ENCODE measurements at places on chromosomes 5 and 9.

- DNase-seq, result peak; percentile 11
Measured at GRCh38 chr5:127564002-127564769, 46.7 kb downstream of the PRRC1 start.

DNA sequence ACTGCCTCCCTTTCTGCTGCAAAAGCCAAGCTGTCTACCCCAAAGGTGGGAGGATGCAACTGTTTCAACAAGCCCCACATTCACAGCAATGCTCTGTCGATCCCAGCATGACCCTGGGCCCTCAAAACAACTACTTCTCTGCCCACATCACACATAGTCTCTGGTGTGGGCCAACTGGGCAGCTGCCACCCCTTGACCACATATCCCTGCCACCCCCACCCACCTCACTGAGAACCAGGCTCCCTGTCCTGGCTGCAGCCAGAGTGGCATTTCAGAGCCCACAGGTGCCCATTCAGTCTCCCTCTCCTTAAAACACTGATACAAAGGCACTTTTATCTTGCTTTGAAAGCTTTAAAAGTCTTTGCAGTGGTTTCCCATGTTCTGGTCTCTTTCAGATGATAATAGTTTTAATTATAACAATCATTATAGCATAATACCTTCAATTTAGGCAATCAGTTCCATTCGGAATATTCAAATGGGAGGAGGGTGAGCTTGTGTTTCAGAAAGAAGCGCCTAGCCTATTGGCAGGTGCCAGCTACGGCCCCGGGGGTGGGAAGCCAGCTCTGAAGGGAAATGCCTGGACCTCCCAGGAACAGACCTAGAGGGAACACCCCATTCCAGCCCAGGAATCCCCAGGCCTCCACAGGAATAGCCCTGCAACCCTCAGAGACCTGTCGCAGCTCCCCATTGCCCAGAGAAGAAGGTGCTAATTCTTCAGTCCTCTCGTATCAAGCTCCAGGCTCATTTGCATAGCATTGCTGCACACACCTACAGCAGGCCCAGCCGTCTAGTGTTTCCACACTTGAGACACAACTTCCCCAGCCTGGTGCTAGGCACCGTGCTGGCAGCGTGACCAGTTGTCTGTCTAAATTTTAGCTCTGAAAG is 90.8 kb downstream of the C5orf15 start:
- DNase-seq, result no peak

DNA sequence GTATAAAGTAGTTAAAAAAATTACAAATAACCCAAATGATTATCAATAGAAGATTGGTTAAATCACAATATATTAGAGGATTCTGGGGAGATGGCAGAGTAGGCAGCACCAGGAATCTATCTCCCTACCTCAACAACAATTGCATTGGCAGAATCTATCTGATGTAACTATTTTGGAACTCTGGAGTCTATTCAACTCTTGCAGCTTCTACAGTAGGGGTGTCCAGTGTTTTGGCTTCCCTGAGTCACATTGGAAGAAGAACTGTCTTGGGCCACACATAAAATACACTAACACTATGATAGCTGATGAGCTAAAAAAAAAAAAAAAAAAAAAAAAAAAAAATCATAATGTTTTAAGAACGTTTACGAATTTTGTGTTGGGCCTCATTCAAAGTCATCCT is 29.2 kb upstream of the ECM2 start:
- peak; percentile 9 for DNase-seq

GRCh38 chr5:138488481-138488945 is 23.2 kb downstream of the EGR1 start:
- no peak for DNase-seq

GRCh38 chr5:131211669-131212068 is 40.9 kb downstream of the LYRM7 start:
- no peak for DNase-seq

- no peak for DNase-seq
Measured at GRCh38 chr9:120259100-120259499, 320.9 kb downstream of the CDK5RAP2 start.

DNA sequence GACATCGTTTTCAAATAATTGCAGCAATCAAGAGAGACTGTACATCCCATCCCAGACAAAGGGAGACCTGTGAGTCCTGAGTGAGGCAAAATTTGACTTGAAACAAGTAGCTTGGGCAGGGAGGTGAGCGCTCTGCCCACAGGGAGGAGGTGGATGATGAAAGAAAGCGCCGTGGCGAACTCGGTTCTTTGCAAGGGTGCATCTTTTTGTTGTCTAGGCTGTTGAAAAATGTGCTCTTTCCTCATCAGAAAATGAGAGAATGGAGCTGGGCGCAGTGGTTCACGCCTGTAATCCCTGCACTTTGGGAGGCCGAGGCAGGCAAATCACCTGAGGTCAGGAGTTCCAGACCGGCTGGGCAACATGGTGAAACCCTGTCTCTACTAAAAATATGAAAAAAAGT is 150.5 kb downstream of the GAPVD1 start:
- DNase-seq, result no peak

DNA sequence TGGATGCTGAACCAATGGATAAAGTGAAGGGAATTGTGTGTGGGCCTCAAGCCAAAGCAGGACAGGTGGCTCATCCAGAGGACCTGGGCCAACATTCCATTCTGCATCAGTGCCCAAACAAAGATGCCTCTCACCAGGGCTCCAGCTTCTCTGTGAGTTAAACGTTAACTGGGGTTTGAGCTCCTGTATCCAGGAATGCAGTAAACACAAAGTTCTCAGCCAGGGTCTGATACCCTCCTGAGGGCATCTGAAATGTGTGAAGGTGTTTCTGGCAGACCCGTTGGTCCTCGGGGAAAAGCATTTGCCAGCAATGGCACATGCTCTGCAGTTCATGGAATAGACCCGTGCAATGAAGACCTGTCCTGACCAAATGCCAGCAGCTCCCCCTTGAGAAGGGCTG is 33.9 kb upstream of the AOPEP start:
- DNase-seq, result no peak

DNA sequence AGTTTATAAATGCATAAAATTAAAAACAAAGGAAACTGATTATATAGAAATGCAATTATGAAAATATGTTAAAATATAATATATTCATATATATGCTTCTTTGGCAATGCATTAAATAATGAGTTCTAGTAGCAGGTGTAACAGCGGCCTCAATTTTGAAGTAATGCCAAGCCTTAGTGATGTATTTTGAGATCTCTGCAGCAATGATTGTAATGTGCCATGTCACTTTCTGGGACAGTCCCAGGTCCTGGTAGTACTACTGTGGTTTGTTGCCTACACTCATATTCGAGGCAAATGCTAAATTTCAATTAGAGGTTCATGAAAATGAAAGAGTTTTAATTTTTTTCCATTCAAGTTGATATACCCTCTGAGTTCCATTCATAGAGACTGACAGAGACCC is 75.8 kb upstream of the ORM1 start:
- no peak for DNase-seq

GRCh38 chr9:72661401-72662135 is 140.2 kb downstream of the TMC1 start:
- peak; percentile 18 for DNase-seq

DNA sequence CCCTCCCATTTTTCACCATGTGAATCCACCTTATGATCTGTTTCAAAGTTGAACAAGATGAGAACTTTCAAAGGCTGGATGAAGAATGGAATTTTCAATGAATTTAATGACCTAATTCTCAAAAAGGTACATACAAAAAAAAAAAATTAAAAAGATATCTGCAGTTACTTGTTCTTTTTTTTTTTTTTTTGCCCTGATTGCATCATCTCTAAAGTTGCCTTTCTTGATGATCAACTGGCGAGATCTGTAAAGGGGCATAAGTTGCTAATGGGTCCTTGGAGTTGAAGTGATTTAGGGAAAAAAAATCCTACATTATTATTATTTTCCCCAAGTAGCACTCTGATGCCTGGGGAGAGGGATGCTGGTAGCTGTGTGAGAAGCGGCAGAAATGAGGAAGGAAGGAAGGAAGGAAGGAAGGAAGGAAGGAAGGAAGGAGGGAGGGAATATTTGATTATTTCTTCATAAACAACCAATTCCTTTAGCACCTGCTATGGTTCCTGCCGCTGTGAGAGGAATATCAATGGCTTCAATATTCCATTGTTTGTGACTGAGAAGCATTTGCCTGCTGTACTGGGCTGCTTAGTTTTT is 48.8 kb upstream of the CD180 start:
- no peak for DNase-seq

- DNase-seq, result no peak
Measured at GRCh38 chr5:38846379-38847011, 683 bp downstream of the OSMR start.

DNA sequence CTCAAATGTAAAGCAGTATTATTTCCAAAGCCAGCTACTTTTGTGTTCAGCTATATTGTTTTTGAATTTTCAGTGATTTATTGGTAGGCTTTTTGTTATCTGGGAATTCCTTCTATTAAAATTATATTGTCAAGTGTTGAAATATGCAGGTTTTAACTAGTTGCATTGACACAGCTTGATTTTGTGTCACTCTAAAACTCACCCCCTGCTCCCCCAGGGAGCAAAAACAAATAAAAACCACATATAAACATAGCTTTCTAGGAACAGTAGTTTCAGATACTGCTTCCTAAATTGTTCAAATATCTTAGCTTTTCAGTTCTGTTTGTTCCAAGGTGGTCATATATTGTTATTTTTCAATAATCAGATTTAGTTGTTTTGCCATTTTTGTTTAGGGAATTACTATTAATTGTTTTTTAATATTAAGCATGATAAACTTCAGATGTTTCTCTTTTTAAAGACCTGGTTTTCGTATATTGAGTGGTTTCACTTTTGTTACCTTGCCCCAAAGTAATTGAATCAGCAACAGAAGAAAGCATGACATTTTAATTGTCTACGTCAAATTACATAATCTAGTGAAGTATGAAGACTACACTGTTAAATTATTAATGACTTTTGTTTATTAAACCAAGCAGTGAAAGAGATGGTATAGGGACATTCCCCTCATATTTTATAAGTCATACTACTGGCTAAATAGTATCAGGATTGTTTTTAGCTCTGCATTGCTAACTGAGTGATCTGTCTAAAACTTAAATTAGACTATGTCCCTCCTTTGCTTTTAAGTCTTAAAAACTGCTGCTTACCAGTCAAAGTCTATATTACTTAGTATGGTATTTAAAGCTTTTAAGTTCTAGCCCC is 43.4 kb downstream of the ERBIN start:
- no peak for DNase-seq

DNA sequence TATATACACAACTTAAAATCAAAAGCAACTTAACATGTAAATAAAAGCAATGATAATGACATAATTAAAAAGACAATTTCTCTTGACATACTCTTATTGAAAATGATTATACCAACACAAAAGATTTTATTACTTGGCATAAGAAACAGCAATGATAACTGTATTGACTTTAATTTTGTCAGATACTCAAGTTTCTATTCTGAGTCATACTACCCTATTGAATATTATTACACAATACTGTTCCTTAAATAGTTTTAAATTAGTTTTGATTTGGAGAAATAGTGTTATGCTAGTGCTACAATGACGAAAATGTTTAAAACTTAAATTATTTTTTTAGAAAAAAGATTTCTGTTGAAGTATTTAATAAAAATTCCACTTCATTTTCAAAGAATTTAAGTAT is 1319.3 kb upstream of the C9orf72 start:
- DNase-seq, result no peak

DNA sequence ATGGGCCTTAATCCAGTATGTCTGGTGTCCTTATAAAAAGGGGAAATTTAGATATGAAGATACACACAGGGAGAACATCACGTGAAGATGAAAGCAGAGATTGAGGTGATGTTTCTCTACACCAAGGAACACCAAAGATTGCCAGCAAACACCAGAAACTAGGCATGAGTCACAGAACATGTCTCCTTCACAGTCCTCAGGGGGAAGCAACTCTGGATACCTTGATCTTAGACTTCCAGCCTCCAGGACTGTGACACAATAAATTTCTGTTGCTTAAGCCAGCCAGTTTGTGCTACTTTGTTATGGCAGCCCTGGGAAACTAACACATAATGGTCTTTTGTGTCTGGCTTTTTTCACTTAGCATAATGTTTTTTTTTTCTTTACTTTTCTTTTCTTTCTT is 41.2 kb upstream of the STRBP start:
- DNase-seq, result no peak

DNA sequence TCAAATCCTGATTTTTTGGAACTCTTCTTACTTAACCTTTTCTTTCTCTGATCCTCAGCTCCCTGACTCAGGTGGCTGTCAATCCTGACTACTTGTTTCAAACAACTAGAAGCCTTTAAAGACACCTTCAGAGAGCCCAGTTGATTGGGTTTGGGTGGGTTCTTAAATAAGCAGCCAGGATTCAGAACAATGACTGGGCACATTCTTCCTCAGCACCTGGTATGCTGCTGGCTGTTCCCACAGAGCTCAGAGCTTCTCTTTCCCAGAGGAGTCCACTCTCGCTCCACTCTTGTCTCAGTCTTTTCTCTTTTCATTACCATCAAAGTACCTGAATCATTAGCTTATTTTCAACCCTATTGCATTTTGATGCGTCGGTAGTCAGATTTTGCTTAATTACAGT is 22.5 kb downstream of the PCSK5 start:
- DNase-seq, result no peak

- DNase-seq, result peak; percentile 14
Measured at GRCh38 chr9:13354733-13355132, 75.2 kb upstream of the MPDZ start.

GRCh38 chr5:107671742-107672210 is 1.0 kb upstream of the EFNA5 start:
- DNase-seq, result no peak

- DNase-seq, result no peak
Measured at GRCh38 chr5:150503977-150504620, 3.8 kb upstream of the NDST1 start.

DNA sequence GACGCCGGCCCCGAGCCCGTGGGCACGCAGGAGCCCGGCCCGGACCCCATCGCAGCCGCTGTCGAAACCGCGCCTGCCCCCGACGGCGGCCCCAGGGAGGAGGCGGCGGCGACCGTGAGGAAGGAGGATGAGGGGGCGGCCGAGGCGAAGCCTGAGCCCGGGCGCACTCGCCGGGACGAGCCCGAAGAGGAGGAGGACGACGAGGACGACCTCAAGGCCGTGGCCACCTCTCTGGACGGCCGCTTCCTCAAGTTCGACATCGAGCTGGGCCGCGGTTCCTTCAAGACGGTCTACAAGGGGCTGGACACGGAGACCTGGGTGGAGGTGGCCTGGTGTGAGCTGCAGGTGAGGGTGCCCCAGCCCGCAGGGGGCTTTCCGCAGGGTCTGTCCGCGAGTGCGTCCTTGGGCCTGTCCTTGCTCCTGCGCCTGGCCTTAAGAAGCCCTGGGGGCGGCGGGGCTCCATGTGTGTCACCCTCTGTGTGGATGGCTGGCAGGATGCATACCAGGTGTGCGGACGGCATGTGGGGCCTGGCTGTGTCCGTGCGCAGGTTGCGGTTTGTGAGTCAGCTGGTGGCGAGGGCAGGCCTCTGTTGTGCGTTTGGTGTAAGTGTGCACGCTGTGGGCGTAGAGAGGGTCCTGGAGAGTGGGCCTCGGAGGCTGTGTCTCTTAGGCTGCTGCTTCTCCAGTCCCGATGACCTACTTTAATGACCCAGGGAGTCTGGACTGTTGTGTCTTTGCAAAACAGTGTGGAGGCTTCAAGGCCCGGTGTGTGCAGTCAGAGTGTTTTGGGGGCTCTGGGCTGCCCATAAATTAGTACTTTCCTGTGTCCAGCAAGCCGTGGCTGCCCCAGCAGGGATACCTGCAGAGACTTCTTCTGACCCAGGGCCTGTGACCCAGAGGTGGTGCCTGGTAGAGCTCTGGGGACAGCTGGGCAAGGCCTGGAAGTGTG is 1.6 kb downstream of the WNK2 start:
- no peak for DNase-seq

- DNase-seq, result no peak
Measured at GRCh38 chr9:2800394-2801179, 43.3 kb downstream of the PUM3 start.

- DNase-seq, result no peak
Measured at GRCh38 chr5:158265346-158265745, 406.4 kb upstream of the CLINT1 start.

GRCh38 chr5:159106569-159107282 is 7.0 kb upstream of the EBF1 start:
- peak; percentile 22 for DNase-seq

All from skeletal muscle cell (primary cell).